Renal cortex interstitium (tissue), 15 donors: ENCODE measurements at places on chromosomes 6 and 20. TPM values are rescaled to one million over a fixed set of nuclear protein-coding genes. Genes with fewer than 3 reads are reported as not detected.
A peak's percentile ranks its signal among the peaks of the same experiment; 100 is the strongest.

- no peak for DNase-seq
These were observed 180.2 kb downstream of the PTPRT start for GRCh38 chr20:43009532-43009931.

GRCh38 chr20:60142587-60142986 is 184.4 kb downstream of the CDH26 start:
- DNase-seq, result no peak

- DNase-seq, result no peak
These were observed 56.4 kb upstream of the PTGIS start for GRCh38 chr20:49624317-49624716.

DNA sequence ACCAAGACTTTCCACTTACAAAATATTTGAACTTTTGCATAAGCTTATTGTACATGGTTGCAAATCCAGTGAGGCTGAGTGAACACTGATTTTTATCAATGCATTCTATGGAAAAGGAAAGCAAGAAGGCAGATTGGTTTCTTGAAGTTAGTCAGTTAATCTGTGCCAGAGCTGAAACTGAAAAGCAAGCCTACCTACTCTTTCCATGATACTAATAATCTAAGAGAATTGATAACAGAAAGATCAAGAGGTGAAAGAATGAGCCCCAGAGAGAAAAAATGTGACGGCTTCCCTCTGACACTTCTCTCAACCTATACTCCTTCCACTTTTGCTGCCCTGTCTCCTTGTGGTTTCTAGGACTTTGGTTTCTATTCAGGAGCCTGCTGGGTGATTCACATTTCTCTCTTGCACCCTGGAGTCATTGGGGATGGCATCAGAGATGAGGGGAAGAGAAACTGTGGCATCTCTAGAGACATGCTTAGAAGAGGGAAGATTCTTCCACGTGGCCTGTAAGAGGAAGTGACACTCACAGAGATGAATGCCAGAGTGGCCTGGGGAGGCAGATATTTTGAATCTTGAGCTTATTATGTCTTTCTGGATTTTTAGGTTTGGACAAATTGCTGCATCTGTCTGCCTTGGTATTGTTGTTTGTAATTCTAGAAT is 158.6 kb upstream of the RIMS1 start:
- no peak for DNase-seq

GRCh38 chr20:41178904-41179432 is 41.6 kb downstream of the PLCG1 start:
- DNase-seq, result no peak

DNA sequence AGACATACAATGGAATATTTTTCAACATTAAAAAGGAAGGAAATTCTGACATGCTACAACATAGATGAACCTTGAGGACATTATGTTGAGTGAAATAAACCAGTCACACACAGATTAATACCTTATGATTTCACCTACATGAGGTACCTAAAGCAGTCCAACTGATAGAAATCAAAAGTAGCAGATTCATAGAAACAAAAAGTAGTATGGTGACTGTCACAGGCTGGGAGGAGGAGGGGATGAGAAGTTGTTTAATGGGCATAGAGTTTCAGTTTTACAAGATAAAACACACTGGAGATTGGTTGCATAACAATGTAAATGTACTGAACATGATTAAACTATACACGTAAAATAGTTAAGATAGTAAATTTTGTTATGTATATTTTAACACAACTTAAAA is 48.5 kb upstream of the OLIG3 start:
- DNase-seq, result no peak

DNA sequence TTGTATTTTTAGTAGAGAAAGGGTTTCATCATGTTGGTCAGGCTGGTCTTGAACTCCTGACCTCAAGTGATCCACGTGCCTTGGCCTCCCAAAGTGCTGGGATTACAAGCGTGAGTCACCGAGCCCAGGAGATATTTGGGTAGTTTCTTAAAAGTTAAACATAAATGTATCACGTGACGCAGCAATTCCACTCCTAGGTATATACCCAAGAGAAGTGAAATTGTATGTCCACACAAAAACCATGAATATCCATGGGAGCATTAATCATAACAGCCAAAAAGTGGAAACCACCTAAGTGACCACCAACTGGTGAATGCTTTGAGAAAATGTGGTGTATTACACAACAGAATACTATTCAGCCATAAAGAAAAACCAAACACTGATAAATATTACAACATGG is 164.8 kb downstream of the MRPL14 start:
- DNase-seq, result no peak

DNA sequence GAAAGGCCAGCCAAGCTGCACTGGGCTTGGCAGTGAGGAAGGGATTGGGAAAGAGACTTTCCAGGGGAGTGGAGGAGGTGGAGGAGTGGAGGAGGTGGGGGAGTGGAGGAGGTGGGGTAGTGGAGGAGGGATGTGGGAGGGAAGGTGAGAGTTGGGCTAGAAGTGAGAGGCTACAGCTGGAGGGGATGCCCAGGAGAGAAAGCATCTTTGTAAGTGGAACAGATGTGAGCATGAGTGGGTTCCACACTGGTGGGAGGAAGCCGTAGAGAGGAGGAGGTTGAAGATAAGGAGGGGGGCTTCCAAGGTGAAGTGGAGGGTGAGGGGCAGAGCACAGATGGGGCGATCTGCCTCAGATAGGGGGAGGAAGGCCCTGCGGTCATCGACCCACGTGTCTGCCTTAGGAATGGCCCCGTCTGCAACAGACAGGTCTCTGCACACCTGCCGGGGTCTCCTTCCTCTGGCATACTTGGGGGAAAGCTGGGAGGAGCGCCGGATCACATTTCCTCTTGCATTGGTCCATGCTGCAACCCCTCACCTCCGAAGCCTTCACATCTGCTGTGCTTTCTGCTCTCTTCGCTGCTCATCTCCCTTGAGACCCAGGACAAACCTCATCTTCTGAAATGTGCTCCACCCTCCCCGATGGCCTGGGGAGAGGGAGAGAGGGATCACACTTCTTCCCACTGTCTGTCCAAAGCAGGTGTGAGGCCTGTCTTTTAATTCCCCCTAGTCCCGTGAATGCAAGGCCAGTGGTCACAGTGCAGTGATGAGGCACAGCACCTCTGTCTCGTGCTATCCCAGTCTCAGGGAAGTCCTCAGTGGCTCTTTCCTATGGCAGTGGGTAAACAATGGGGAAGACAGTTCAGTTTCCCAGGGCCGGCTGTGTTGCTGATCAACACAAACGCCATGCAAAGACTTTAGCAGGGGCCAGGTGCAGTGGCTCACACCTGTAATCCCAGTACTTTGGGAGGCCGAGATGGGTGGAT is 48.6 kb upstream of the SNX9 start:
- no peak for DNase-seq

- no peak for DNase-seq
These were observed 23.2 kb downstream of the EPB41L1 start for GRCh38 chr20:36177716-36178115.

DNA sequence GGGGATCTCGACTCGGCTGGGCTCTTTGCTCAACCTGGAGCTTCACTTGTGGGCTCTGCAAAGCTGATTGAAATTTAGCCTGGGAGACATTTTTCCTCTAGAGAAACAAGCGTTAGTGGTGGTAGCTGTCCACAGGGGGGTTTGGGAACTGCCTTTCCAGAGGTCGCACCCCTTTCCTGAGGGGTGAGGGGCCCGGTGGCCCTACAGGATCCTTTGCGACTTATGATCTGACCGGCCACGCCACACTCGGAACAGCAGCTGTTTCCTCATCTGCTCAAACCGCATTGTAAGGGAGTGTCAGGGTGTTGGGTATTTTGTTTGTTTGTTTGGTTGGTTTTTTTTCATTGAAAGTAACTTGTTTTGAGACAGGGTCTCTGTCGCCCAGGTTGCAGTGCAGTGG is 21.0 kb downstream of the PNLDC1 start:
- DNase-seq, result no peak

DNA sequence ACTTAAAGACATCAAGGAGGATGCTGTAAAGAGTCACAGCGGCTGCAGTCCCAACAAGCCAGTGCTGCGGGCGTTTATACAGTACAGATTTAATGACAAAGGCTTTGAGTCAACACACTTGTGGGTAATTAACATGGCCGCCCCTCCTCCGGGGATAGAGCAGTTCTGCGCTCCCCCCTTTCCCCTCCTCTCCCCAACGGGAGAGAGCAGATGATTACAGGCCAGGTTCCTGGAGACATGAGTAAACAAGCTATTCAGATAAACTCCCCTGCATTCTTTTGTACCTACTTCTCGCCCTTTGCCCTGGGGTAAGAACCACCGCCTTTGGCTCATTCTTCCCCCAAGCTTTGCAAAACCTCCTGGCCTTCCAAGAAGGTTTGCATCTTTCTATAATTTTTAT is 23.6 kb upstream of the FABP7 start:
- no peak for DNase-seq

DNA sequence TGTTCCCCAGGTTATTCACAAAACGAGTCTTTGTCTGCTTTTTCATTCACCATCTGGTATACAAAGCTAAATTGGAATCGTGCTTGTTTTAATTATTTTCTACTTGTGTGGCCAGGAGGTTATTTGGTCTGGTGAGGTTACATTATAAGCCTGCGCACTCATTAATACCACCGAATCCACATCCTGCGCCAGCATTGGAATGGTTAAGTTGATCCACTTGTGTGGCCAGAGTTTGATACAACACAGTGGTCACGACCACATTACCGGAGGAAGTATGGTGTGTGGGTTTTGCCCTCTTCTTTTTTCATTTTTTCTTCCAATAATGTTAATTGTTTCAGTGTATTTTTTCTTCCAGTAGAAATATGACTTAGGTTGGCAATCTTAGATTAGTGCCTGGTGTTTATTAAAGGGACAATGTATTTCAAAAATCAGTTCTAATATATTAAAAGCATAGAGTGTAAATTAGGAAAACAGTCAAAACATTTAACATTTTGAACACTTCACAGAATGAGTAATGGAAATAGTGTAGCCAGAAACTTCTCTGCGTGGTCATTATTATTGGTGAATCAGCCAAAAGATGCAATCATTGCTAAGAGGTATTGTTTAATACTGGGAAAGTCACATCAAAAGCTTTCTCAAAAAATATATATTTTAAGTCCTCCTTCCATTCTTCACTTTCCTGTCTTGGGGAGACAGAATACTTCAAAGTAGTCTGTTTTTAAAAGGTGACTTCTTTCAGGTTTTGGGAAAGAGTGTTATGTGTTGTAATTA is 84.5 kb downstream of the JARID2 start:
- DNase-seq, result no peak

DNA sequence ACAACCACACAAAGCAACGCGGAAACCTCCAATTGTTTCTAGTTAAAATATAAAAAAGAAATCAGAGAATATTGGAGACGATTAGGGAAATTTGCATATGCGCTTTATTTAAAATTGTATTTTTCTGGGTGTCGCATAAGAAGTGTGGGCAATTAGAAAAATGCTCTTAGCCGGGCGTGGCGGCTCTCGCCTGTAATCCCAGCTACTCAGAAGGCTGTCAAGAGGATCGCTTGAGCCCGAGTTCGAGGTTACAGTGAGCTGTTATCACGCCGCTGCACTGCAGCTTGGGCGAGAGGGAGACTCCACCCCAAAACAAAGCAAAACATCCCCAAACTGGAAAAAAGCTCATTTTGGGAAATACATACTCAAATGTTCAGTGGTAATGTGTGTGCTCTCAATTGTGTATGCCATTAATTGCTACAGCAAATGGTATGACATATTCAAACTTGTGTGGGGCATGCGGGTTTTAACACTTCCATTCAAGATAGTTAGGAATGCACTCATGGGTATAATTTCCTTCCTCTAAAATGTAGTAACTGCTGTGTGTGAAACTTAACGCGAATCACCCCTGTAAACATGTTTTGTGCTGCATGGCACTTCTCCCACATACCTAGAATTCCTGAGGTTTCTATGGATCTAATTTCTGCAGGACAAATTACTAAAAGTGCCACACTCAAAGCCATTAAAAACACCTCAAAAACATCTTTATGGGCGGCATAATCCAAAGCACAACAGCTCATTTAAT is 54.7 kb upstream of the HFE start:
- peak; percentile 43 for DNase-seq

DNA sequence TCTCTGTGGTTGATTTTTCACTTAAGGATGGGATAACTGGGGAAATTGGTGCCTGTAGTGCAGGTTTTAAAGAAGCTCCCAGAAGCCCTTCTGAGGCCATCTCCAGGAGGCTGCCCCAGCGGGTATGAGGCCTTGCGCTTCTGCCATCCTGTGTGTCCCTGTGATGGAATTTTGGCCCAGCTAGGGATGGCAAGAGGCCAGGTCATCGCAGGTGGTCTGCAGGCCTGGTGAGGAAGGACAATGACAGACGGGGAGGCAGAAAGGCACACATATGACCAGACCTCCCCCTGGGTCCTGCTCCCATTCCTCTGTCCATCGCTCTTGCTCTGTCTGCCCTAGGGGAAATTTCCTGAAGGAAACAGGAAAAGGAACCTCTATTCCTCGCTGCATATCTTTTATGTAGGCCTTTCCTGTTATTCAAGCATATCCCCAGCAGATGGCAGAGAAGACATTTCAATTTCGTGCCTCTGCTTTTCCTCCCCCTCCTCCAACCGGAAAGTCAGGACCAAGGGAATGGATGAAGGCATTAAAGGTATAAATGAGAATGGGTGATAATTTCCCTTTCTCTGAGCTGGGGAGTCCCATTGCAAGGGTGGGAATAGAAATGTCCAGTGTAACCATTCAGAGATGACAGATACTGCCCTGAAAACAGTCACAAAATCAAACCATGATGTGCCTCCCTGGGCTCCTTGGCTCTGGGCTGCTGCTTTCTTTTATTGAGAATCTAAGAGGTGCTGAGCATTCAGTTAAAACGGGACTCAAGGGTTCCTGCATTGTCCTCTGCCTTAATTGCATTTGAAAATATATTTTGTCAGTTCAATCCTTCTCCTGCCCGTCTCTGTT is 17.6 kb upstream of the HLA-F start:
- peak; percentile 33 for DNase-seq

- no peak for DNase-seq
These were observed 139.0 kb downstream of the MAP3K4 start for GRCh38 chr6:161130541-161130940.

- DNase-seq, result no peak
These were observed 62.1 kb downstream of the BMP2 start for GRCh38 chr20:6829510-6830116.

- no peak for DNase-seq
These were observed 4.3 kb upstream of the DCBLD1 start for GRCh38 chr6:117477988-117478852.

- no peak for DNase-seq
These were observed 197.8 kb downstream of the OGFRL1 start for GRCh38 chr6:71486461-71486860.

GRCh38 chr20:41650231-41650948 is 32.2 kb upstream of the CHD6 start:
- DNase-seq, result no peak

GRCh38 chr20:8667306-8667705 is 401.6 kb upstream of the PLCB4 start:
- no peak for DNase-seq

The OPRM1 gene
- not detected for polyA plus RNA-seq

The MOG gene
- not detected for polyA plus RNA-seq

The CALHM4 gene
- polyA plus RNA-seq, result 0.88 TPM

The RXRB gene
- polyA plus RNA-seq, result 61.0 TPM

The ZNF831 gene
- polyA plus RNA-seq, result 0.10 TPM

The RBM24 gene
- 1.1 TPM for polyA plus RNA-seq

The C6orf15 gene
- not detected for polyA plus RNA-seq

The HLA-DQB2 gene
- polyA plus RNA-seq, result 1.8 TPM

The CST2 gene
- polyA plus RNA-seq, result 0.14 TPM
